ENCODE measurements at places on chromosomes 13 and 19. TPM values are rescaled to one million over a fixed set of nuclear protein-coding genes. Genes with fewer than 3 reads are reported as not detected.

The HOMER3 gene
- 82.4 TPM for polyA plus RNA-seq

- no peak for DNase-seq
These were observed 367.9 kb downstream of the SLC7A1 start for GRCh38 chr13:29227576-29227975.

The FXYD1 gene
- polyA plus RNA-seq, result 26.7 TPM

The ZIM2 gene
- polyA plus RNA-seq, result 0.72 TPM

DNA sequence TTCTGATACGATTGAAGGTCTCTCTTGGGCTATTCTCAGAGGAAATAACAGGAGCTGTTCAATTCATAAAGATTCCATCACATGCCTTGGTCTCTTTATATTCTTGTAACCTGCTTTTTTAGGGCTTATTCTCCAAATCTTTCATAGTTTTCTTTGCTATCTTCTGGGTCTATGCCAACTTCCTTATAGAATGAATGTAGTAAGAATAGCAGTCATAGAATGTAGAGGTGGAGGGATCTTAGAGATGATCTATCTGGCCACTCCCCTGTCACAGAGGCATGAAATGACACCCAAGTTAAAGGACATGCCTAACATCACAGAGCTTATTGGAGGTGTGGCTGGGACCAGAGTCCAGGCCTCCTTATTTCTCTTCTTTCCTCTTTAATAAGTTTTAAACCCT is 13.2 kb downstream of the LCP1 start:
- no peak for DNase-seq

DNA sequence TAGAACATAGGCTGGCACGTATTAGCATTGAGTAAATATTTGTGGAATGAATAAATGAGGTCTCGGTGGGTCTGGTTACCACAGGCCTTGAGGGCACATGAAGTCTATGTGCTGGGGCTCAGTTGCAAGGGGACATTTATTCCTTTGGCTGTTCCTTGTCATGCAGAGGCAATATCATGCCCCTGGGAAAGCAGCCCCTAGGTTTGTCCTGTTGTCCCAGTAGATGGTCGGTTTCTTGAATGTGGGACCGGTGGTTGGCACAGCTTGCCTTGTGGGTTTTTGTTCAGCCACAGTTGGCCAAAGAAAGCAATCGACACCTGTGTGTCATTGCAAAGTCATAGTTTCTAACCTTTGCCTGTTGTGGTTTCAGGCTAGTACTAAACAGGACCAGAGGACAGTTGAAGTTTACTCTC is 24.7 kb upstream of the GPR183 start:
- DNase-seq, result no peak

Measured in left renal cortex interstitium (tissue), 4 donors.